ENCODE measurements at places on chromosomes 1 and 21.
A peak's percentile ranks its signal among the peaks of the same experiment; 100 is the strongest.

DNA sequence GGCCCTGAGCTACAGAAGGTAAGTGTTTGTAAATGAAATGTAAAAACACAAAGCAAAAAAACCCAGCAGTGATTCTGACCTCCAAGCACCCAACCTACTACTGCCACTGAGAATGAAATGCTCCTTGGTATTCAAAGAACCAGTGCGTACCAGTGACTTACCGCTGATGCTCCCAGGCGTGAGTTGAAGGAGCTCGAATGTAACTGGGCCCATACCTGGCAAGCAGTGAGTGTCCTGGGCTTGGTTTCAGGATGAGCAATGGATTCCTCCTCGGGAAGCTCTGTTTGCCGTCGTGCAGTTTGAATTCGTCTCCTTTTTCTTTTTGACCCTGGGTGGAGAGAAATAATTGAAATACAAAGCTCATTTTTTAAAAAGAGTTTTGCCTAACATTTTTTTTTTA lies 121.9 kb downstream of the ATG4C start:
- DNase-seq: no peak

DNA sequence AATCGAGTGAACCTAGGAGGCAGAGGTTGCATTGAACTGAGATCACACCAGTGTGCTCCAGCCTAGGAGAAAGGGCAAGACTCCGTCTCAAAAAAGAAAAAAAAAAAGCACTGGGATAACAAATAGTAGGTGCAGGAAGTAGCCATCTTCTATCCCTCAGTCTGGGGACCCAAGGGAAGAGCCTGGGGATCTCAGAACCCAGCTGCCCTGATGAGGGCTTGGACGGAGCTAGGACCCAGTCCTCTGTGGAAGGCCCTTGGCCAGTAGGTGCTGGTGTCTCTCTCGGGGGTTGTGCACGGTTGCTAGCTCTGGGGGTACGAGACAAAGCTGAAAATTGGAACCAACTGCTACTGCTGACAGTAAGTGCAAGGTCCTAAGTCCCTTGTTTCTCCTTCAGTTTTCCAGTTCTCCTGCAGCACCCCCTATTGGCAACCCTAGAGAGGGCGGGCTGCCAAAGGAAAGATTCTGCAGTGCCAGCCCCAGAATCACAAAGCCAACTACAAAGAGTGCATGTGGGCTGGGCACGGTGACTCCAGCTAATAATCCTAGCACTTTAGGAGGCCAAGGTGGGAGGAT lies 57.6 kb upstream of the KIF1B start:
- no peak for DNase-seq

GRCh38 chr1:225814381-225814780 lies 4.5 kb downstream of the EPHX1 start:
- DNase-seq: no peak

DNA sequence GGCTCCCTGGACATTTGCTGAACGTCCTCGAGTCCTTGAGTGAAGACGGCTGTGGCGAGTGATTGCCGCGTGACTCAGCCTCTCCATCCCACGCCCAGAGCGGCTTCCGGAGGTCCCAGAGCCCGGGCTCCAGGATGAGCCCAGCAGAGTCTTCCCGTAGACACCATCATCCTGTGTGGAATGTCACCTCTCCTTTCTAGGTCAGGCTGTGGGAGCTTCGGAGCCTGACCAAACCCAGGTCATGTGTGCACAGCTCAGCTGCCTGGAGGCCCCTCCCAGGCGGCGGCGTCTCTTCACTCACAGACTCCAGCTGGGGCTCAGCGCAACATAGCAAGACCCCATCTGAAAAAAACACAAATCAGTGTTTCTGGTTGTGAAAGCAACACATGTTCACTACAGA lies 38.2 kb downstream of the PRKCZ start:
- DNase-seq: no peak

DNA sequence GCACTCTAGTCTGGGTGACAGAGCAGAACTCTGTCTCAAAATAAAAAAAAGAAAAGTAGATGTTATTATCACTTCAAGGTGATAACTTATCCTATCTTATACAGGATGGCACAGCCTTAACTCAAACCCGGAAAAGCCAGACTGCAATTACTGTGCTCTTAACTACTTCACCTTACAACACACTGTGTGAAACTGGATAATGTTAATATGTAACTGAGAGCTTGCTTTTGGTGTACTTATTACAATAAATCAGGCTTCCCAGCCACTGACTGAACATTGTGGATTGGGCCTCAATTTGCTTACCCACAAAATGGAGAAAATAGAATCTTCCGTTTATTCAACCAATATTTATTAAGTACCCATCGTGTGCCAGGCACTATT lies 1.4 kb downstream of the ORC1 start:
- no peak for DNase-seq

- DNase-seq: no peak
These were observed 406.7 kb downstream of the SIPA1L2 start for GRCh38 chr1:232223183-232223708.

DNA sequence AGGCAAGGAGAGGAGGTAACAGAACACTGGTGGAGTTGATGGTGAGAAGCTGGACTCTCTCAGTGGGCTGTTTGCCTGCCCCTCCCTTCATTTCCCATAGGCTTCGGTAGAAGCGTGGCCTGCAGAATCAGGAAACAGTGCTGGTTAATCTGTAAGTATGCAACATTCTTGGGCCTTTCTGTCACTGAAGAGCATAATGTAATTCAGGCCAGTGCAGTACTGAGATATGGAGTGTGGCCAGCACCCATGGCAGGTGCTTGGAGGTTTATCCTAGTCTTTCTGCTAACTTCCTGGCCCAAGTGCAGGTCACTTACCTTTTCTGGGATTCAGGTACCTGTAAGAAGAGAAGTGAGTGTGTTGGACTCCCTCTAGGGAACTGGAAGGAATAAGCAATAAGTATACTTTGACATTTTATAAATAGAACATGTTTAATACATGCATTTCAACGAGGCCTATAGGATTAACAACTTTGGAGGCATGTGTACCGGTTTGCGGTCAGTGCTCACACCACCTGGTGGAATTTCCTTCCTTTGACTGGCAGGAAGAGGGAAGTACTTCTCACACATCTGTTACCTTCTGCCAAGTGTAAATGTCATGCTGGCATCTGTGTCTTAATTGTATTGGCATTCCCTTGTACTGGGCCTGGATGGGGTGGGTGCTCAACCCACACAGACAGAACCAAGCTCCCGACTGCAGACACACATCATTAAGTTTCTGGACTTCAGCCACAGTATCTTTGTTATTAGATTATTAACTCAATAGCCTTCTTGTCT lies 105.5 kb downstream of the KIF26B start:
- no peak for DNase-seq

DNA sequence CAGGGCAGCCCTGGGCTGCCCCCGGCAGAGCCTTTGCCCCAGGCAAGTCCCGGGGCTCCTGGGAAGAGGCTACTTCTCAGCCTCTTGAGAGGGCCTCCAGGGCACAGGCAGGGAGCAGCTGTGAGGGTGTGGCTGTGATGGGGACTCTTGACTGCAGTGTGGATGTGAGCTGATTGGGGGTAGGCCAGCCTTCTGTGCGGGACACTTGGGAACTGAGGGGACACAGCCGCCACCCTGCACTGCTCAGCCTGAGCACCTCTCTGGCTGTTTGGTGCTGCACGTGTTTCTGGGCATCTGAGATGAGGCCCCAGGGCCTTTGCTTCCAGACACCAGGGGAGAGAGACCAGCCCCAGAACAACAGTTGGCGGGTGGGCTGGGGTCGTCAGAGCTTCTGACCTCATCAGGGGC lies 62.1 kb downstream of the SKI start:
- no peak for DNase-seq

DNA sequence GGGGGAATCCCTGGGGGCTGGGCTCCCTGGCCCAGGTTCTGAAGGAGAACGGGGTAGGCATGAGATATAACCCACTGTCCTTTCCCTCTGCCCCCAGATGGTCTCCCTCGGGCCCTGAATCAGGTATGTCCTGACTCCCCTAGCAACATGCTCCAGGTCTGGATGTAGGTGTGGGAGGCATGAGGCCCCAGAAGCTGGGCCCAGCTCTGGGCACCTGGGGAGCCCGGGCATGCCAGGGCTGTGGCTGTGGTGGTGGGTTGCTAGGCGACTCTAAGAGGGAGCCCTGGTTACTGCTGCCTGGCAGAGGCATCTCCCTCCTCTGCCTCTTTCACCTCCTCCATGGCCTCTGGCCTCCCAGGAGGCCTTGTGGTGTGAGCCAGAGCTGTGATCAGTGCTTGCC lies 16.2 kb downstream of the FOXO6 start:
- DNase-seq: no peak

DNA sequence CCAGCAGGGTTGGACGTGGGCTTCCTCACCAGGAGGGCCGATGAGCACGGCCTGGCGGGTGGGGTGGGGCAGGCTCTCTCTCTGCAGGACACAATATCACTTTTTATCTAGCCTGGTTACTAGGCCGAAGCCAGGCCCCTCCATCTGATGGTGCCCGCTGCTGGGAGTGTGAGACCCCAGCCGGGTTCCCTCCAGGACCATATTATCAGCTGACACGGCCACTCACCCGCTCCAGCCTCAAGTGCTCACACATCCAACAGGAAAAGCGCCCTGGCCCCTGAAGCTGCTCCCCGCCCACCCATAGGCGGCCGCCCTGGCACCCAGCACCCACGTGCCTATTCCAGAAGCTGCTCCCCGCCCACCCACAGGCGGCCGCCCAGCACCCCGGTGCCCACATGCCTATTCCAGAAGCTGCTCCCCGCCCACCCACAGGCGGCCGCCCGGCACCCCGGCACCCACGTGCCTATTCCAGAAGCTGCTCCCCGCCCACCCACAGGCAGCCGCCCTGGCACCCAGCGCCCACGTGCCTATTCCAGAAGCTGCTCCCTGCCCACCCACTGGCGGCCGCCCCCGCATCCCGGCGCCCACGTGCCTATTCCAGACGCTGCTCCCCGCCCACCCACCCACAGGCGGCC lies 5.0 kb downstream of the SLC19A1 start:
- DNase-seq: no peak

DNA sequence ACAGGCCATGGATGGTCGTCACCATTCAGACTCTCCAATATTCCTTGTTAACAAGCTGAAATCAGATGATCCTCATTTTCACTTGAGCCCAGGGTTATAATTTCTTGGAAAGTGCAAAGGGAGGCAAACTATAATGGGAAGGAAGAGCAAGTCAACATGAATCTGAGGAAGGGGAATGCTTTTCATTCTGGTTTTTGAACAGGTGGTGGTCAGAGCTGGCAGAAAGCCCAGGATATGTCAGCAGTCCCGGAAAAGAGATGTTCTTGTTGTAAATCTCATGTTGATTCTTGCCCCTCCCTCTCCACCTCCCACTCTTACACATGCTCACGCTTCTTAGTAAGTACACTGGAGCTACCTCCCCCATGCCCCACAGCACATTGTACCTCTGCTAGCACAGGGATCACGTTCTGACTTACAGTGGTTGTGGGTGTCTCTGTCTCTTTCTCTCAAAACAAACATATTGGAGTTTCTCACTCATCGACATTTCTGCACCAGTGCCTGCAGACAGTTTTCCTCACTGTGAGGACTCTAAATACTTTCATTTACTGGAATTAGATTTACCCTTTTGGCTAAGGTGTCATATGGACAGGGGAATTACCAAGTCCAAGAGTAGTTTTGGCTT lies 77.6 kb downstream of the XCL2 start:
- peak; percentile 68 for DNase-seq

DNA sequence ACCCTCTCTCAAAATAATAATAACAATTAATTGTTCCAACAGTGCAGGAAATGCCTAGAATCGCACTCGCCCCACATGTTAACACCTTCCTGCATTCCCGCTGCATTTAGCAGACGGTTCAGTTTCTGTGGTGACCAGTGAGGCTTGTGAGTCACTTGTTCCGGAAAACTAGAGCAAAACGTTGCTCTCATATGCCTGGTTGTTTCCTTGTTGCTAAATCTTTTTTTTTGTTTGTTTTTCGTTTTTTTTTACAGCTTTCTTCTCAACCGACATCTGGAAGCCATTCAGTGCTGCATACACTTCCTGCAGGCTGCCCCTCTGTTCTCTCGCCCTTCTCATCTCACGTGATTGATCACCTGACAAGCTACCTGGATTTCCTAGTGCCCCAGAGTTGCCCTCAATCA lies 56.9 kb upstream of the TMPRSS2 start:
- no peak for DNase-seq

DNA sequence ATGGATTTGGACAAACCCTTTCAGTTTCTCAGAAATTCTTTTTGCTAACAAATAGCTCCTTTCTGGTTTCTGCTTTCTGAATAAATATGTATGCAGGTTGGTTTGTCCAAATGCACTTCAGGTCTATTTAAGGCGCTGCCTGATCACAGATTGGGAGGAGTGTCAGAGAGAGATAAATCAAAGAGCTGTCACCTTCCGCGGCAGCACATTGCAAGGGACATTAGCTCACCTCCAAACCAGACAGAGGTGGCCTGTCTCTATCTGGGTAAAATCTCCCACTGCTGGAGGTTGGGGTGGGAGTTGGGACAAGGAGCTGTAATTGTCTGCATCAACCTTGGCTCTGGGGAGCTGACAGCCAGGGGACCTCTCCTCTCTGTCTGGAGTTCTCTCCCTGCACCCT lies 25.2 kb downstream of the PRAMEF20 start:
- no peak for DNase-seq

GRCh38 chr1:223203694-223204093 lies 60.6 kb upstream of the TLR5 start:
- no peak for DNase-seq

DNA sequence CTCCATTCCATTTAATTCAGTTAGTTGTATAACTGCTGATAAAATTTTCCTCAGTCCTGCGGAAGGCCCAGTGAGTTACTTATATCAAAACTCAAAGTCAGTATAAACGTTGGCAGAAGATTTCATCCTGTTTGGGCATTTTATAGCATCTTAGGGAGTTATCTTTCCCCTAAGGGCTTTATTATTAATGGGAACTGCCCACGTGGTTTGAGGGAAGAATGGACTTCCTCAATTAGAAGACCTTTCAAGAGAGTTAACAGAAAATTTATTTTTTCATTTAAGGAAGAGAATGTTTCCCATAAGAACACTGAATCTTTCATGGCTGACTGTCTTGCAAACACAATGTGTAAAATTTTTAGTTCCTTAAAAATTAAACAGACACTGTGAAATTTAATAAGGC lies 400.1 kb downstream of the NEGR1 start:
- no peak for DNase-seq

DNA sequence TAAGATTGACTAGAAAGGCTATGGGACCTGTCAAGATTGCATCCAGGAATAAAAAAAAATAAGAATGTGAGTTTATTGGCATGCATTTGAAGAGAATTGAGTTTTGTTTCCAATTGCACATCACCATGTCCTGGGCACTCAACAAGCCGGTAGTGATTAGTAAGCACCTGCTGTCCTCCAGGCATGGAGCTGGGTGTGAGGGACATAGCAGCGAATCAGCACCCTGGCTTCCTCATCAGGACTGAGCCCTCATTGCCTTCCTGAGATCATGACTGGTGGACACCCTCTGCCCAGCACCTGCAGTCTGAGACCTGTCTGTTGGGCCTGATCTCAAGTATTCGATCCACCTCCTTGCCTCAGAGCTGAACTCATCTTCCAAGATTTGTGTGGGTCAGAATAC lies 26.8 kb downstream of the S100A6 start:
- DNase-seq: no peak

GRCh38 chr1:55155522-55155921 lies 59.6 kb downstream of the USP24 start:
- no peak for DNase-seq

DNA sequence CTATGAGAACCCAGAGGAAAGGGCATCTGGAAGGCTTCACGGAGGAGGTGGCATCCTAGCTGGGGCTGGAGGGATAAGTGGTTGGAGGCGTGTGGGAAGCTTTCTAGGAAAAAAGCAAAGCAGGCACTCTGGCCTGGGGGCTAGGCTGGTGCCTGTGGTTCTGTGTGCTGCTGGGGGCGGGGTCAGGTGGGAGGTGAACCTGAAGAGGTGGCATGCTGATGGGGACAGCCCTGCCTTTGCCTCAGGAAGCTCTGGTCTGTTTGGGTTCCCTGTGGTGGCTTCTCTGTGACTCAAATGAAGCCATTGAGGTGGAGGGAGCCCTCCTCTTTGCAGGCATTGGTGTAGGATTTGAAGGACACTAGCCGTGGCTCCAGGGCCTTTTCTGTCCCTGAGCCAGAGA lies 221.6 kb upstream of the POU3F1 start:
- no peak for DNase-seq

Data from left renal pelvis (tissue), 4 donors.